ENCODE measurements at places on chromosomes 7 and 10. TPM values are rescaled to one million over a fixed set of nuclear protein-coding genes. Genes with fewer than 3 reads are reported as not detected.

- H3K4me3 ChIP-seq, result no peak overlapping the region
- H3K27me3 ChIP-seq, result peaks cover 4% of the 10 kb centered on the region
- no peak overlapping the region for H3K27ac ChIP-seq
- H3K36me3 ChIP-seq, result no peaks in the 10 kb centered on the region
- H3K4me1 ChIP-seq, result no peaks in the 10 kb centered on the region
Observed at GRCh38 chr7:29135846-29136245, 10.5 kb downstream of the CPVL start.

GRCh38 chr7:140304191-140304799 is 94.0 kb downstream of the SLC37A3 start:
- H3K27ac ChIP-seq, result peak overlapping the region; percentile 89
- peaks cover 10% of the 10 kb centered on the region for H3K4me1 ChIP-seq
- H3K36me3 ChIP-seq, result no peaks in the 10 kb centered on the region
- no peaks in the 10 kb centered on the region for H3K27me3 ChIP-seq
- peak; percentile 83 for DNase-seq
- no peak overlapping the region for H3K4me3 ChIP-seq

- DNase-seq, result no peak
- no peak overlapping the region for H3K4me3 ChIP-seq
- no peaks in the 10 kb centered on the region for H3K36me3 ChIP-seq
- no peak overlapping the region for H3K27ac ChIP-seq
Observed at GRCh38 chr7:66301249-66301648, 96.1 kb downstream of the TPST1 start.

DNA sequence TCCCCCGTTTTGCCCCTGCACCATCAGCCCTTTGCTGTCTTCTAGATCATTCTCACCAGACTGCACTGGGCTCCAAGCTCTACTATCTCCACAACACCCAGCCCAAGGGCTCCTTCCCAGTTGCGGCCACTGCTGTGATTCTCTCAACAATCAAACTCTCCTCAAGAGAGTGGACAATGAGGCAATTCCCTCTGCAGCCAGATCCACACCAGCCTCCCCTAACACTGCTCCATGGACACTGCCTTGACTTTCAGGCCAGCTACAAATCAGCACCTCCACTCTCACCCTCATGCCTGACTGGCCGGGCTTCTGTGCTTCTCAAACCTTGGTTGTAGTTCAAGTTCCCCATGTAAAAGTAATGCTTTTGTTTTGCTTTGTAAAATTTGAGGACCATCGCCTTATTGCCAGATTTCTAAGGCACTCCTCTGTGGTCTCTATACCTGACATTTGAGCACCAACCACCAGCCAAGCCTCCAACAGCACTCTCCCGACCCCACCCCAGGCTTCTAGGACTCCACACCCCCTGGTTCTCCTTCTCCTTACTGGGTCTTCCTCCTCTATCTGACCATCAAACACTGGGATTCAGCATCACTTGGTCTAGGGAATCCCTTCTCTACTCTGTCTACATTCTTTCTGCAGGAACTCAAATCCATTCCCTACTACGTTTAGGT is 45.4 kb downstream of the PPIF start:
- H3K4me1 ChIP-seq, result no peaks in the 10 kb centered on the region
- H3K36me3 ChIP-seq, result no peaks in the 10 kb centered on the region
- no peak for DNase-seq
- H3K4me3 ChIP-seq, result no peak overlapping the region
- H3K27ac ChIP-seq, result no peak overlapping the region

DNA sequence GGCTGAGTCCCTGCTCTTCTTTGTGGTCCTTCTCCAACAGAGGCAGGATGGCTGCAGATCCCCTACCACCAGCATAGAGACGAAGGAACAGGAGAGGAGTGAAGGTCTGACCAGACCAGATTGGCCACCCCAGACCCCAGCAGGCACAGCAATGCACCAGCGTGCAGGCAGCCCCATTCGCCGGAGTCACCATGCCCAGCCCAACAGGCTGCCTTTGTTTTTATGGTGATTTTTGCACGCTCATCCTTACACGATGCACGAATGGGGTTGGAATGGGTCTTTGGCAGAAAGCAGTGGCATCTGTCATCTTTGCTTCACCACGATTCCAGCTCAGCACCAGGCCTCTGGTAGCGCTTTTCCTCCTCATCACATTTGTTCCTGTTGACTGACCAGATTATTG is 427.6 kb downstream of the INHBA start:
- H3K36me3 ChIP-seq, result no peaks in the 10 kb centered on the region
- H3K4me1 ChIP-seq, result no peaks in the 10 kb centered on the region
- no peak overlapping the region for H3K27ac ChIP-seq
- H3K27me3 ChIP-seq, result no peaks in the 10 kb centered on the region
- no peak for DNase-seq
- H3K4me3 ChIP-seq, result no peak overlapping the region

- peak overlapping the region; percentile 56 for H3K27ac ChIP-seq
- DNase-seq, result peak; percentile 74
Observed at GRCh38 chr7:36787933-36788378, 63.7 kb upstream of the AOAH start.

DNA sequence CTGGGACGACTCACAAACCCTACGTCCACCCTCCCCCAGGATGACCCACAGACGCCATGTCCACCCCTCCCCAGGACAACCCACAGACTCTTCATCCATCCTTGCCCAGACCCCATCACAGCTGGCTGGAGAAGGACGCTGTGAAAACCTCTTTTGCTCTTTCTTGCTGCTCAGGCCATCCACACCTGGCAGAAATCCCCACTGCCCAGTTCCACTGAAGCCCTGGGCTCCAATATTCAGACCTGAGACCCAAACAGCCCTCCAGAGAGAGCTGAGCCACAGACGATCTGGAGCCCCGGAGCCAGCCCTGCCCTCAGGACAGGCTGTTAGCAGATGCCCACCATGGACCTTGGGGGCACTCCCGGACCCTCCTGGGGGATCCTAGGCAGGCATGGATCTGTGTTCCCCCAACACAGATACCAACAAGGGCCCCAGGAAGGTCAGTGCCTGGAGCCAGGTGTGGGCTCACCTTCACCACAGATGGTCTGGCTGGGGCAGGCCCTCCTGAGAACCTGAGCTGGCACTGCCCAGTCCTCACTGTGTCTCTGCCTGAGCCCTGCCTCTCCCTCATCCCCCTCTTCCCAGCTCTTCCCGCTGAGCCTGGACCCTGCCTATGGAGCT is 226.2 kb downstream of the PTPRN2 start:
- no peaks in the 10 kb centered on the region for H3K27me3 ChIP-seq
- DNase-seq, result no peak
- no peak overlapping the region for H3K4me3 ChIP-seq
- no peaks in the 10 kb centered on the region for H3K36me3 ChIP-seq
- no peak overlapping the region for H3K27ac ChIP-seq

DNA sequence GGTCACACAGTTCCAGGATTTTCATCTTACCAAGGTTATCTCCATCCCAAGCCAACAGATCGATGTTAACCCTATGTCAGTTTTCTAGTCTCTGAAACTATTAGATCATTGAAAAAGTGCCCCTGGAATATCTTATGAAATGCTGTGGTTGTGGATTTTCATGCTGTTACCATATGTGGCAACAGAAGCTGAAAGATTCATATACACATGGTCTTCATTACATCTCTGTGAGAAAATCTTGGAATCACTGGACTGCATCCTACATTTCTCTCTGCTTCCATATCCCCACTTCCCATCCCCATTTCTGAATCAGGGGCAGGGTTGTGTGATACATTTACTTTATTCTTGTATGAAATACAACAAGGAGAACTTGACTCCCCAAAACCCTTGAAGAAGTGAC is 146.1 kb downstream of the SLC16A9 start:
- H3K4me3 ChIP-seq, result no peak overlapping the region
- no peaks in the 10 kb centered on the region for H3K36me3 ChIP-seq
- H3K27ac ChIP-seq, result no peak overlapping the region
- no peaks in the 10 kb centered on the region for H3K27me3 ChIP-seq
- no peak for DNase-seq

Gene DLD
- total RNA-seq, result 113 TPM

Gene AZGP1
- not detected for total RNA-seq

- no peak for DNase-seq
- no peaks in the 10 kb centered on the region for H3K27me3 ChIP-seq
- no peaks in the 10 kb centered on the region for H3K4me1 ChIP-seq
- no peak overlapping the region for H3K4me3 ChIP-seq
- no peaks in the 10 kb centered on the region for H3K36me3 ChIP-seq
Observed at GRCh38 chr10:18238870-18239485, 98.8 kb downstream of the CACNB2 start.

GRCh38 chr10:111137007-111137406 is 60.2 kb downstream of the ADRA2A start:
- peaks cover 34% of the 10 kb centered on the region for H3K27me3 ChIP-seq
- DNase-seq, result no peak
- H3K4me3 ChIP-seq, result no peak overlapping the region
- no peak overlapping the region for H3K27ac ChIP-seq

GRCh38 chr7:20064974-20065862 is 152.0 kb downstream of the MACC1 start:
- peaks cover 8% of the 10 kb centered on the region for H3K4me1 ChIP-seq
- peak overlapping the region; percentile 39 for H3K27ac ChIP-seq
- peak overlapping the region; percentile 10 for H3K4me3 ChIP-seq
- H3K36me3 ChIP-seq, result no peaks in the 10 kb centered on the region
- peak; percentile 68 for DNase-seq

DNA sequence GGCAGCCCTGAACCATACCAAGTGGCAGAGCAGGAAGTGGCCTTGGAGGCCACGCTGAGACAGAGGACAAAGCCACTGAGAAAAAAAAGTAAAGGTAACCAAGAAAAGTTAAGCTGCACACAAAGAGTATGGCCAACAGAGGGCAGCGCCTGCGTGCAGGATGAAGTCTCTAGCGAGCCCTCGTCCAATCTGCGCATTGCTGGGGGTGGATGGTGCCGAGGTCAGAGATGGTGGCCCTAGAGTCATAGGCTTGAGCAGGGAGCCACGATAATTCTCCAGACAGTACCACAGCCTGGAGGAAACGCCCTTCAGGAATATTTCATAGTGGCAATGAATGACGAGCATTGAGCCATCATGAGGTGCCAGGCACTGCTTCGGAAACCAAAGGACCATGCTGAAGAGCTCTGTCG is 9.7 kb downstream of the ATP6V0E2 start:
- H3K36me3 ChIP-seq, result peaks cover 2% of the 10 kb centered on the region
- no peak overlapping the region for H3K4me3 ChIP-seq
- no peaks in the 10 kb centered on the region for H3K27me3 ChIP-seq
- H3K4me1 ChIP-seq, result peaks cover 9% of the 10 kb centered on the region

GRCh38 chr7:71783779-71784178 is 628.4 kb downstream of the CALN1 start:
- H3K27ac ChIP-seq, result no peak overlapping the region
- no peaks in the 10 kb centered on the region for H3K36me3 ChIP-seq
- DNase-seq, result no peak
- H3K27me3 ChIP-seq, result no peaks in the 10 kb centered on the region
- no peaks in the 10 kb centered on the region for H3K4me1 ChIP-seq
- no peak overlapping the region for H3K4me3 ChIP-seq

Gene AKR1C8
- total RNA-seq, result not detected

DNA sequence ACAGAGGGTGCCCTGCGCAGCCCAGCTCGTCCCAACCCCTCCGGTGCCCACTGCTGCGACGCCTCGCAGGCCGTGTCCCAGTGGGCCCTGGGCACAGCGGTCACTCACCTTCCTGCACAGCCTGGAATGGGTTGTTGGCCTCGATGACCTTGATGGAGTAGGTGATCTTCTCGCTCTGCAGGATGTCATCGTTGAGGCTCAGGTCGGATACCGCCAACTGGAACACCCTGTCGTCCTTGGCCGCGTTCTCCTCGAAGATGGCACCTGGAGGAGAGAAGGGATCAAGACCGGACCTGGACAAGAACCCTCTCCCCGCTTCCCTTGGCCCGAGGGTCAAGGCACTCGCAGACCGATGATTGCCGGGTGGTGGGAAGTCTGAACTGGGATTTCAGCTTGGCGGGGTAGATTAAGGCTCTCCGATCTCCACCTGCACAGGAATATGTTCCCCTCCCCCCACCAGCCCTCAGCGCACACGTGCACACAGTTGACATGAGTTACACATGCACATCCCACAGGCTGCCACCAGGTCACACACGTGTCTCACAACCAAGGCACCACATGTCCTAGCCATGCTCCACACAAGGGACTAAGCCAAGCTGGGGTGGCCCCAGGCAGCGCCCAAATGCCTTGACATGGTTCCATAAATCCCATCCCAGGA is 2.6 kb downstream of the GRID1 start:
- peaks cover 4% of the 10 kb centered on the region for H3K36me3 ChIP-seq
- H3K27ac ChIP-seq, result no peak overlapping the region
- H3K4me3 ChIP-seq, result no peak overlapping the region

- H3K27ac ChIP-seq, result no peak overlapping the region
- H3K36me3 ChIP-seq, result no peaks in the 10 kb centered on the region
- H3K4me1 ChIP-seq, result no peaks in the 10 kb centered on the region
- no peak for DNase-seq
- no peak overlapping the region for H3K4me3 ChIP-seq
Observed at GRCh38 chr7:79774150-79774549, 320.7 kb upstream of the MAGI2 start.

Gene SKIDA1
- total RNA-seq, result 0.02 TPM

DNA sequence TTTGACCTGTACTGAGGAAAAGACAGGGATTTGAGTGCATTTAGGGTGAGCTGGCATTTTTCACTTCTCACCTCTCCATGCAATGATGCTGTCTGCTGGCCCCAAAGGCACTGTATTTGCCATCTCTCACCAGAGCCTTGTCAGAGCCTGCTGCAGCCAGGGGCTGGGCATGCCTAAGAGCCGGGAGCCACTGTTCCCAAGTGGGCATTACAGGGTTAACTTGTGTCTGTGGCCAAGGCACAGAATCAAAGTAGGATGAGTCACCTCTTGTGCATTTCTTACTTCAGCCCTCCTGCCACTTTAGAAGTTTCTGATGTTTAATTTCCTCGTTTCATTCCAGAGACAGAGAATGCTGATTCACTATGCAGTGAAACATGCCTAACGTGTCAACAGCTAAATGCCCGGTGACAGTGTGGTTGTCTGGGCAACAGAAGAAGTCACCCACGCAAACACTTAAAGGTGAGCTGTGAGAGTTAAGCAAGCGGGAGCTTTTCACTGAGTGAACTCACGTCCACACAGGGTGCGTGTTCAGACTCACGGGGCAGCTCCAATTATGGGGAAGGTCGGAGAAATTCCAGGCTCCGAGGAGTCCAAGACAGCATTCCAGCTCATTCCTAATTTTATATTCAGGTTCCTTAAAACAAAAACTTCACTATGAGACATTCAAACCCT is 57.1 kb upstream of the IGFBP3 start:
- peak overlapping the region; percentile 52 for H3K27ac ChIP-seq
- H3K36me3 ChIP-seq, result no peaks in the 10 kb centered on the region
- no peak overlapping the region for H3K4me3 ChIP-seq

DNA sequence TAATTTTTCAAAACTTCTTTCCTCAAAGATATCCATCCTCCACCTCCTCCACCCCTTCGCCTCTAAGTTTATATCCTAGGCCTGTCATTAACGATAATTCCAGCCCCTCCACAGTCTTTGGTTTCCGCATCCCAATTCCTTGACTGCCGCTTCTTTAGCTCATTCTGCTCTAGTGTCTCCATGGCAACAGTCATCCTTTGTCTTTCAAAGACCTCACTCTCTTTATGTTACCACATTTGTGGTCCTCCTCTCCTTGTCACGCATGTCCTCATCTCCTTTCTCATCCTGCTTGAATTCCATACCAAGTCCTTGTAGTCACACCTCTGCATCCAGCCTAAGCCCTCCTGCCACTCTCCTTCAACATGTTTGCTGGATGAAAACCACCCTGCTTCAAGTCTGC is 511.2 kb upstream of the KLF6 start:
- H3K4me1 ChIP-seq, result no peaks in the 10 kb centered on the region
- H3K36me3 ChIP-seq, result no peaks in the 10 kb centered on the region
- H3K27ac ChIP-seq, result no peak overlapping the region

Gene CCDC6
- 83.2 TPM for total RNA-seq

GRCh38 chr7:43649755-43650274 is 66.9 kb downstream of the STK17A start:
- H3K27me3 ChIP-seq, result no peaks in the 10 kb centered on the region
- peak overlapping the region; percentile 99 for H3K27ac ChIP-seq
- H3K4me3 ChIP-seq, result peak overlapping the region; percentile 81
- H3K36me3 ChIP-seq, result peaks cover 47% of the 10 kb centered on the region
- DNase-seq, result peak; percentile 93

All from activated CD4-positive, alpha-beta T cell treated with anti-CD3 and anti-CD28 coated beads, Interleukin-2, amount 10 ng/mL, durations not matched to agents 24 days and 14 days (primary cell).